ENCODE measurements at places on chromosomes 13 and 19.

GRCh38 chr13:32650705-32651311 is 64.6 kb downstream of the PDS5B start:
- DNase-seq: peak; percentile 25

- no peak for DNase-seq
Observed at GRCh38 chr13:30216111-30216510, 91.2 kb downstream of the KATNAL1 start.

DNA sequence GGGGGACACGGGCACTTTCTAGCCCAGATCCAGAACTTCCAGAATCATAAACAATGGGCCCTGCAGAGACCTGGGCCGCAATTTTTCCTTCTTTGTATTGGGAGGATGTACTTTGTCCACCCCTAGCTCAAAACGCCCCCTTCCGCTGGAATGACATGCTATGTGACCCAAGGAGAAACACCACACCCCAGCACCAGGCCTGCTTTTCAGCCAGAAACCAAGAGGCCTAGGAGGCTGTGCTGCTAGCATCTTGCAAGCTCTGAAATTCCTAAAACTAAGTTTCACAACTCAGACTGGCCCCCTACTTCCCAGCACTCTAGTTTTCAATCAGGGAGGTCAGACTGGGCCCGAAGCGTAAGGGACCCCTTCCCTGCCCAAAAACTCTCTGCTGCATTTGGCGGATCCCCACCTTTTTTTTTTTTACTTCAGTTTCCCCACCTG is 538 bp downstream of the LSM4 start:
- no peak for DNase-seq

DNA sequence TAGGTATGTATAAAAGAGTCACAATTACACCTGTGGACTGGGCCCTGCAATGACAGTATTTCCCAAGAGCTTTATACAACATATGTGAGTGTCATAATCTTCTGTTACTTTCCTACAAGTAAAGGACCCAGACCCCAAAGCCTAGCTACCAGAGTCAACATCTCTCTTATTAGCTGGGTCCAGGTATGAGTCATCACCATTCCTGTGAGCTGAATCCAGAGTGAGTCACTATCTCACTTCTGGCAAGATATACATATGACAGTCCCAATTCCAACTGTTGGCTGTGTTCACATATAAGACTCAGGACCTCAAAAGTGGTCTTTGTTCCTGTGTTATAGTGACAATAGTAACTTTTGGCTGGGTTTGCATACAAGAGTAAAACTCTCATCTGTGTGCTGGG is 46.7 kb downstream of the ZNF729 start:
- no peak for DNase-seq

DNA sequence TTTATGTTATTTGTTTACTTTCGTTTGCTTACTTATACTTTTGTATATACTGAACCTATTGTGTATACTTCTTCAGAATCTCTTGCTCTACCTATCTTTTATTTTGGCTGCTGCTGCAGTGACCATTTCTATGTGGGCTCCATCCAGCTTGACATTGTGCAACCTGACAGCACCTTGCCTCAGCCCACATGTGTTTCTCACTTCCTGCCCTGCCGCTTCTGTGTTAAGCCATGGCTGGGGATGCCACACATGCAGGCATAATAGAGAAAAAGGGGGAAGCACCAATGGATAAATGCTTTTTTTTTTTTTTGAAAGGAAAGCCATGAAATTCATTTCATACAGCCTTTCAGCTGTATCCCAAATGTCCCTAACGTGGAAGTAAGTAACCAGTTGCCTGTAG is 147.6 kb downstream of the RBM26 start:
- no peak for DNase-seq

- DNase-seq: no peak
Observed at GRCh38 chr13:97385854-97386253, 48.1 kb upstream of the RAP2A start.

DNA sequence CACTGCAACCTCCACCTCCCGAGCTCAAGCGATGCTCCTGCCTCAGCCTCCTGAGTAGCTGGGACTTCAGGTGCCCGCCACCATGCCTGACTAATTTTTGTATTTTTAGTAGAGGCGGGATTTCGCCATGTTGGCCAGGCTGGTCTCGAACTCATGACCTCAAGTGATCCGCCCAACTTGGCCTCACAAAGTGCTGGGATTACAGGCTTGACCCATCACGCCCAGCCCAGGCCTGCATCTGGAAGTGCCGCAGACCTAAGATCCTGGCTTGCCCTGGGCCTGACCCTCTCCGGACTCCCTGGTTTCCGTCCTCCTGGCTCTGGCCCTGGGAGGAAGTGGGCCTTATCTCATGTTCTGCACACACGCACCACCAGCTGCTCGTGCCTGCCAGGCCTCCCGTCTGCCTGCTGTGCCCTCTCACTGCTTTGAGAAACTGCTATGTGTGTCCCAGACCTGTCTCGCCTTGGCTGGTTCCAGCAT is 4.7 kb upstream of the PTGIR start:
- no peak for DNase-seq

DNA sequence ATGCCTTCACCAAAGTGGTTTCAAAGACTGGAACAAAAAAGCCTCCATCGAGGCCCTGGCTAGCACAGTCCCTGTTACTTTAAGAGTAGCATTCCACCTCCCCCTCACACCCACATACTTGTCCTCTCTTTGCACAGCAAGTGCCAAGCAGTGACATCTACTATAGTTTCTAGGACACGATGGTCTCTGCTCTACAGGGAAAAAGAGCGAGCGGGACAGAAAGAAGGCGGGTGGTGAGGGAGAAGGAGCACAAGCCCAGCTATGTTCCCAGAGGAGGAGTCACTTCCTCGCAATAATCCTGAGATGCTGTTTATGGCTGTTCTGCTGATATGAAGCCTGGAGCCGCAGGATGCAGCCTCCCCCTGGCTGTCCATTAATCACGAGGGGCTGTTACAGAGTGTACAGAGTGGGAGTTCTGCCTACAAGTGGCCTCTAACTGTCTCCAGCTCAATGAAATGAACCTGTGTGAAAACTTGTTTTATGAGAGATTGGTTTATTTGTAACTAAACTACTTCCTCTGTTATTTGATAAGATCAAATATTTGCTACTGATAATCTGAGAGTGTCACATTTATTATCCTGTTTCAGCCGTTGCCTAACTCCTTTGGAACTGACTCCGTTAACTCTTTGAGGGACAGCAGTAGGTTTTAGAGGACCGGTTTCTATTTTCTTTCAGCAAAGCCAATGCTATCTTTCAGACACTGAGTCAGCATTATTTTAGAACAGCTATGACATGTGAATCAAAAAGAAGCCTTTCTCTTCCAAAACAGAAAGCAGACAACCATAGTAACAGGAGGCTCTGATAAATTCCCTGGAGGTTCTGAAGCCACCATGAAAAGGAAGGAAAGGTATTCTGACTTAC is 208.0 kb downstream of the SPRY2 start:
- no peak for DNase-seq

DNA sequence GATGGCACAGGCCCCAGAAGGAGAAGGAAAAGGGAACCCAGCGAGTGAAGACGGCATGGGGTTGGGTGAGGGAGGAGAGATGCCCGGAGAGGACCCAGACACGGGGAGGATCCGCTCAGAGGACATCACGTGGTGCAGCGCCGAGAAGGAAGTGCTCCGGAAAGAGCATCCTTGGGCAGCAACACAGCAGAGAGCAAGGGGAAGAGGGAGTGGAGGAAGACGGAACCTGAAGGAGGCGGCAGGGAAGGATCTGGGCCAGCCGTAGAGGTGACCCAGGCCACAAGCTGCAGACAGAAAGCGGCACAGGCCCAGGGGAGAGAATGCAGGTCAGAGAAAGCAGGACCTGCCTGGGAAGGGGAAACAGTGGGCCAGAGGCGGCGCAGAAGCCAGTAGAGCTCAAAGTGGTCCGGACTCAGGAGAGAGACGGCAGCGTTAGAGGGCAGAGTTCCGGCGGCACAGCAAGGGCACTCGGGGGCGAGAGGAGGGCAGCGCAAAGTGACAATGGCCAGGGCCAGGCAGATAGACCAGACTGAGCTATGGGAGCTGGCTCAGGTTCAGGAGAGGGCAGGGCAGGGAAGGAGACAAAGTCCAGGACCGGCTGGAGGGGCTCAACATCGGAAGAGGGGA is 1.1 kb downstream of the PPP1R12C start:
- peak; percentile 30 for DNase-seq

- no peak for DNase-seq
Observed at GRCh38 chr19:1366899-1367870, 16.5 kb upstream of the NDUFS7 start.

GRCh38 chr13:97834250-97834649 is 119.2 kb upstream of the IPO5 start:
- DNase-seq: no peak

DNA sequence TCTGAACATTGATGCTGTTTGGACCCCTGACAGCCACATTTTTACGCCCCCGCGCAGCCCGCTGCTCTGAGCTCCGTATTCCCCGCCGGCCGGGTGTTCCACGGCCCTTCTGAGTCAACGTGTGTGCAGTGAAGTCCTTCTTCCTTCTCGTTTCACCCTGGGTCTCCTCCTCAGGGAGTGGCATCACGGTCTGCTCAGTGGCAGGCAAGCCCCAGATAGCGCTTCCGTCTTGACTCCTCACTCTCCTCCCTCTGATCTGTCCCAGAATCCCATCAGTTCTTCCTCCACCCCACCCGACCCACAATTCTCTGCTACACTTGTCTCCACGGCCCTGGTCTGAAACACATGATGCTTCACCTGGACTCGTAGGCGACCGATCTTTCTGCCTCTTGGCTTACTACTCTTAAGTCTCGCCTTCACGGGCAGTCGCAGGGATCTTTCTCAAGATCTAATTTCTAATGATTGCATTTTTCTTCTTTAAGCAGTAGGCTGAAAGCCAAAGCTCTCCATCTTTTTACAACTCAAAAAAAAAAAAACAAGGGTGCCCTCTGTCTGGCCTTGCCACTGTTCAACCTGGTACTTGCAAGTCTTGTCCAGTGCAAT is 33.9 kb downstream of the CCNE1 start:
- no peak for DNase-seq

DNA sequence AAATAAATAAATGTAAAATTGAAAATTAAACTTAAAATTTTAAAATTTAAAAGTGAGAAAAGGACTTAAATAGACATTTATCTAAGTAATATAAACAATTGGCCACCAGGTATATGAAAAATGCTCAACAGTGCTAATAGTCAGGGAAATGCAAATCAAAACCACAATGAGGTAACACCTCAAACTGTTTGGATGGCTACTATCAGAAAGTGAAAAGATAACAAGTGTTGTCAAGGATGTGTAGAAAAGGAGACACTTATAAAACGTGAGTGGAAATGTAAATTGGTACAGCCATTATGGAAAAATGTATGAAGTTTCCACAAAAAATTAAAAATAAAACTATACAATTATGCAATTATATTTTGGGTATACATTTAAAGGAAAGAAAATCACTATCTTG is 752.2 kb downstream of the EFNB2 start:
- no peak for DNase-seq

Measured in activated T-cell treated with anti-CD3 and anti-CD28 coated beads for 1 hour (primary cell).